HCEC 1CT (cell line): ENCODE measurements at places on chromosomes 12 and 14.
A peak's percentile ranks its signal among the peaks of the same experiment; 100 is the strongest.

DNA sequence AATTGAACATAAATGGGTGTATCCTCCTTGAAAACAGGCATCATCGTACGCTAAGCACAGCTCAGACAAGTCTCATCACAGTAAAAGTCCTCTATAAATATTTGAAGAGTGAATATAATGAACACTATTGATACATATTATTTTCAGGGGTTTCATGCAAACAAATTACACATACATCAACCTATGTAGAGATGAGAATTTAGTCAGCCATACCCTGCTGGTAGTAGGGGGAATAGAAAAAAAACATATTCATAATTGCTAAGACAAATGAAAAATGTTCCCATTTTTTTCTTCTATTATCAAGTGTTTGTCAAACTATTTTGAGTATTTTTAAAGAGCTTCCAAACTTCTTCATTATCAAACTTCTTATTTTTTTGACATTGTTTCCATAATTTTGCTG, 205.6 kb upstream of the SOX5 start:
- DNase-seq, result no peak

GRCh38 chr14:59656473-59656872, 79.9 kb upstream of the CCDC175 start:
- DNase-seq, result no peak

DNA sequence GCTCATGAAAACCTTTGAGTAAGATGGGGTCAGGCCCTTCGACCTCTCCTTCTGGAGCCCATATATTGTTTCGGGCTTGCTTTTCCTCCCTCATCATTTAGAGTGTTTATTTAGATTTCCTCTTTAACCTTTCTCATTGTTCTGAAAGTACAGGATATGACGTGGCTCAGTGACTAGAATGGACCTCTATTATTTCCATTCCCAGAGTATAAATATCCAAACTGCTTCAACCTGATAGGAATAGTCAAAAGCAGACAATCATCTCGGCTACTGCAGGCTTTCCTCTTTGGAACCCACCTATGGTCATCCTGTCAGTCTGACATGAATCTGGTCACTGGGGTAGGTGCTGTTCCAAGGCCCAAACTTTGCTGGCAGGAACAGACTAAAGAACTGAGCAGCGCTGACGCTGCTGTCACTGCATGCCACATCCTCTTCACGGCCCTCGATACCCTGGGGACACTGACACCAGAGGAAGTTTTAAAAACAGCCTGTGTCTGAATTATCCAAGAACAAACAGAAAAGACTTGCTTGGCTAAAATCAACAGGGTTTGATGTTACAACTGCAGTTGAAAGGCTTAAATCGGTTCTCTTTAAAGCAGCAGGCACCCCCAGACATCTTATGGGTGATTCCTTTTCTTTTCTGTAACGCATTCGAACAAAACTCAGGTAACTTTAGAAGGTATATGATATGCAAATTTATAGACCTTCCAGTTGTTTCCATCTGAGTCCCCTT, 5.0 kb upstream of the DDX47 start:
- peak; percentile 25 for DNase-seq

GRCh38 chr12:55746913-55747231, 4.0 kb downstream of the GDF11 start:
- no peak for DNase-seq

DNA sequence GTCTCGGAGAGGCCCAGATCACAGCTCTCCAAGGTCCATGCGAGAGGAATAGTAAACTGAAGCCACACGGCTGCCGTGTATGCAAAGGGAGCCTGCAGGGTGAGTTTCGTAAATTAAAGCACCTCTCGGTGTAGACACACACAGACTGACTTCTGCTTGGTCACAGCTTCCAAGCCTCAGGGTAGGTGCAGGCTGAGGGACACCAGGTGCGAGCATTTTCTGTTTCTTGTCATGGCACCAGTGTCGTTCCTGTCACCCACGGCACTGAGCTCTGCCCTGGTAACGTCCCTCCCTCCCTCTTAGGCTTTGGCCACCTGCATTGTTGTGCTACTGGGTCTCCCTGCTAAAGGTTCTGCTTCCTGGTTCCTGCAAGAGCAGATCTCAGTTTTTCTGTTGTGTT, 76.2 kb upstream of the DYNC1H1 start:
- no peak for DNase-seq

DNA sequence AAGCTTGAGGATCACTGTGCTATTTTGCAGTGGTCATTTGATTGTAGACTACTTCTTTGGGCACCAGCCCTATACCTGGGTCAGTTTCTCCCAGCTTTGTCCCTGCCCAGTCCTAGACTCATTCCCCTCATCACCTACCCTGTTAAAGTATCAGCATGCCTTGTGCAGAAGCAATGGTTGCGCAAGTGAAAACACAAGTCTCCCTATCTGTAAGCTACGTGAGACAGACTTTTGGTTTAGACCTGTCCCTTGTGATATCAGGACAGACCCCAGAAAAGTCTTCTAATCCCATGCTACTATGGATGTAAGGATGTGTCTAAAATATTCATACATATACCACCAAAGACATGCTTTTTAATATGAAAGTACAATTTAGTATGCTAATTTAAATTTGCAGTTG, 88.8 kb upstream of the ATP2B1 start:
- DNase-seq, result no peak

DNA sequence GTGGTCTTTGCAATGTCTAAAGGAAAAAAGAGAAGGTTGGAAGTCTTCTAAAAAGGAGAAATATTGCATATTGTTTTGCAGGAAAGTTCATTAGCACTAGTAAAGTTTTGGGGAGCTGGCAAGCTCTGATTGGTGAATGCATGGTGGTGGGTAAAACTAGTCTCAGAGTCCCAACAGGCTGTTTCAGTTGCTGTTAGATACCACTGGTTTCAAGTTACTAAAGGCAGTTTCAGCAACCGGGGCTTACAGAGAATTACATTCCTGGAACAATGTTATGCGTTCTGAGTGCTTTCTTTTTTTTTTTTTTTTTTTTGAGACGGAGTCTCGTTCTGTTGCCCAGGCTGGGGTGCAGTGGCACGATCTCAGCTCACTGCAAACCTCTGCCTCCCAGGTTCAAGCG, 208.2 kb downstream of the EPS8 start:
- DNase-seq, result peak; percentile 63

DNA sequence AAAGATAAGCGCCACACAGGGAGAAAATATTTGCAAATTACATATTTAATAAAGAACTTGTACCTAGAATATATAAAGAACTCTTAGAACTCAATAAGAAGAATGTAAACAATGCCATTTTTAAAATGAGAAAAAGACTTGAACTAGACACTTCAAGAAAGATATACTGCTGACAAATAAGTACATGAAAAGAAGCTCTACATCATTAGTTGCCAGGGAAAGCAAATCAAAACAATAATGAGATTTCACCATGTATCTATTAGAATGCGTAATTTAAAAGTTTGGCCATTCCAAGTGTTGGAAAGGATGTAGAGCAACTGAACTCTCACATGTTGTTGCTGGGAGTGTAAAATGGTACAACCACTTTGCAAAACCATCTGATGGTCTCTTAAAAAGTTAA, 6.9 kb upstream of the CLEC4E start:
- DNase-seq, result no peak

- DNase-seq, result no peak
Observed at GRCh38 chr14:57870686-57871457, 5.0 kb upstream of the SLC35F4 start.

DNA sequence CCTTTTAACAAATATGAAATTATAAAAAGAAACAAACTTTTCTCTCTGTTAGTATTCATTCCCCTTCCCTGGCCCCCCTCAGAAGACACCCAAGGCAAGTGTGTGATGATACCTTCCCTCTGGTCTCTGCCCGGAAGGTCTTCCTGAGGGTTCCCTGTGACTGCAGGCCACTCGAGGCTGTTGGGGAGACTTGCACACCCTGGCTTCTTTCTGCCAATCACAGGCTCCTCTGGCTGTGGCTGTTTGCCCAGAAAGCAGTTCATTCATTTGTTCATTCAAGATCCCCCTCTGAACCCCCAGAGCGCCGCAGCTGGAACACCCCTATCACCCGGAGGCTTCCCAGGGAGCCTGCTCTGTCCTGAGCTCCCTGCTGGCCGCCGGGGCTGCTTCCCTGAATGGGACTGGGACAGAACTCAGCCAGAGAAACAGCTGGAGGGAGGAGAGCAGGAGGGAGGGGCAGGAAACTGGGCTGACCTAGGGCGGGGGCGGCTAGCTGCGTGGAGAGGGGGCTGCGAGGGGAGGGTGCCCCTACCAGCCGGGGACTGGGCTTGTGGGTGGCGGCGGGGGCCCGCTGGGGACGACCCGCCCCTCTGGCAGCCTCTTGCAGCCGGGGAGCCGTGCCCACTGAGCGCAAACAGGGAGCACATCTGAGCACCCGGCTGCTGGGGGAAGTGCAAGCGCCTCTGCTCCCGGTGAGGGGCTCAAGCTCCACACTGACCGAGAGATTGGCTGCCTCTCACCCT, at the start of gene CMKLR1:
CMKLR1 (minus strand) TSS at position 397 of the 743 bp plus-strand sequence. CDS start 45,720 bp downstream, outside the sequence.
- DNase-seq, result no peak

DNA sequence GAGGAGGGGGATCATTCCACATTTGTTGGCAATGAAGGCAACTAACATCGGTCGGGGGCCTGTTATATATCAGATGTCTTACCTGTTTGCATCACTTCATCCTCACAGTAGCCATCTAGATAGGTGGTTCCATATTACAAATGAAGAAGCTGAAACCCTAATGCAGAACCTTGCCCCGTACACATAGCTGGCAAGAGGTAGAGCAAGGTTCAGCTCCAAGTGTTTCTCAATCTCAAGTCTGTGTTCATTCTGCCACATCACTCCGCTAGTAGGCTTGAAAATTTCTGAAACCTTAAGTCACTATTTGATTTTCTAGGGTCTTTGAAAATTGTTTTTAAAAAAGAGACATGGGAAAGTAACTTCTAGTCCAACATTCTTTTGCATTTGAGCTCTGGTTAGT, 17.0 kb downstream of the AVPR1A start:
- DNase-seq, result no peak

DNA sequence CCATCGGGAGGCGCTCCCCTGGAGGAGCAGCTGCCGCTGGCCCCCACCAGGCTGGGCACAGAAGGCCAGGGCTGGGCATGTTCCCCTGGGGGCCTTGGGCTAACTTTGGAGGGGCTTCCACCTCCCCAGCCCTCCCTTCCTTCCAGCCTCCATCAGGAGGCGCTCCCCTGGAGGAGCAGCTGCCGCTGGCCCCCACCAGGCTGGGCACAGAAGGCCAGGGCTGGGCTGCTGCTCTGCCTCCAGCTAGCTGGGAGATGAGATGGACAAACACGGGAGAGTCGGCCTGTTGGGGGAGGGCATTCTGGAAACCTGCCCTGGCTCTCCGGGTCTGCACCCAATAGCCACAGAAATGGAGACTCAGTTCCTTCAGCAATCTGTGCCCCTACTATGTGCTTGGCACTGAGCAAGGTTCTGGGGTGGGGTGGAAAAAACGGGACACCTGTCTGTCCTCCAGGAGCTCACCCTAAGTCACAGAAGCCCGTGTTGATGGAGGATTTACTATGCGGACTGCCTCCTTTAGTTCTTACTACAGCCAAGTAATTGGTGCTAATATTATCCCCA, 39.0 kb upstream of the CORO1C start:
- DNase-seq, result no peak

- DNase-seq, result no peak
Observed at GRCh38 chr12:89721291-89721987, 12.8 kb upstream of the ATP2B1 start.

- DNase-seq, result peak; percentile 89
Observed at GRCh38 chr12:2877047-2877952, at the start of the genes FOXM1 and RHNO1. TSS of gene FOXM1 (minus strand) at chr12:2877174. CDS start at chr12:2874478, 2,696 bp downstream. TSS of gene RHNO1 (plus strand) at chr12:2877223. CDS start at chr12:2885367, 8,144 bp downstream.

DNA sequence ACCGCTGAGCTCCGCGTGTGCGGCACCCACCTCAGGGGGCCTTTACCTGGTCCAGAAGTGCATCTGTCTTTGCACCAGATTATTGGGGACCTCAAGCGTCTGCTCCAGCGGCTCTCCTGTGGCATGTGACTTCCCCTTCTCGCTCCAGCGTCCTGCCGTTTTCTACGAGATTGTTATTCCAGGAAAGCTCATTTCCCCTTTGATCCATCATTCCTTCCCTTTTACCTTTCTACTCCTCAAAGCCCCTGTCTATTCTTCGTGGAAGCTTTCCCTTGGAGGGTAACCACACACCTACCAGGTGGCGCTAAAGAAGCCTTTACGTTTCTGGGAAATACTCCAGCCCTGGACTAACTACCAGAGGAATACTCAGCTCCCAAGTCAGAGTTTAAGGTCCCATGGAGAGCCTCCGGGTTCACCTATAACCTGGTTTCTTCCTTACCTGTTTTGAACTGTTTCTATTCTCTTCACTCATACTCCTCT, 1.5 kb downstream of the FKBP4 start:
- DNase-seq, result no peak

DNA sequence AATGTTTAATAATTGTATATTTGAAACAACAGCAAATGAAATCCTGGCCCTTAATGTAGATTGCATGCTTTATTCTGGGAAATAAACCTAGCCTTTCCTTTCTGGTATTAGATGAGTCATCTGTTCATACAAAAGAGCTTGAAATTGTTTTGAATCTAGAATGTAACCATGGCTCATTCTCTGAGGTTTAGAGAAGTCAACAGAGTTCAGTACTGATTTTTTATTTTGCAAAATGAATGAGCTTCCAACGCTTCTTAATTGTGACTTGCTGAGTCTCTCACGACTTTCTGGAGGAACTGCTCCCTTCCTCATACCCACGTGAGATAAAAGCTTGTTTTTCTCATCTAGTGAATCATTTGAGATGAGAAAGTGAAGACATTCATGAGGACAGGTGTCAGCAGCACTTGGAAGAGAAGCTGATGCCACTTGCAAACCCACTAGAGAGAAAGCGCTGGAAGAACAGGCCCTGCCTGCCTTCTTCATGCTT, 509.6 kb downstream of the VRK1 start:
- DNase-seq, result no peak

DNA sequence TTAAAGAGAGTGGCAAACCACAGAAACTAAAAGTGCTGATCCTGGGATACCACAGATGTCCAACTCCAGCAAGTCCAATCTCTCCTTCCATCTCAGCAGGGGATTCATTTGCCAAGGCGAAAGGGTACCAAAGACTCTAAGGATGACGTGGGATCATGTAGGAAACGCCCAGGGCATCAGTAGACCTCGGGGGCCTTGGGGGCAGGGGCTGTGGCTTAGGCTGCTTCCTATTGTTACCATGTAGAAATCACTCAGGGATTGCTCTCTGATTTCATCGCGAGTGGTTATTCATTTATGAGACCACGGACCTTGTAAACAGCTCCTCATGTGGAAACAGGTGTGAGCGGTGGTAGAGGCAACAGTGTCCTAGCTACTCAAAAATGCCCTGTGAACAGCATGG, 149.3 kb upstream of the FKBP4 start:
- no peak for DNase-seq

DNA sequence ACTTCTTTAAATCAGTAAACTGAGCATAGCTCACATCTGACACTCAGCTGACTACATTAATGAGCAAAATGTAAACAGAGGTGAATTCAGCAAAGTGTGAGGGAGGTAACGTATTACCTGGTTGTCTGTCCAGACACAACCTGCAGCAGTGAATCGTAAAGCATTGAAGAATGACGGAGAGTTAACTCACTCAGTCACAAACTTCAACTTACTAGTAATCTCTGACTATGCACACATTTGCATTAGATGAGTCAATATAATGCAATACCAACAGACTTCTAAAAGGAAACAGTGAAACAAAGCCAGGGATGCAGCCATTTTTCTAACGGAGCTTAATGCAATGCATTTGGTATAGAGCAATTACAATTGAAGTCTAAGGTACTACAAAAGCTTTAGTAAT, 40.0 kb downstream of the STX2 start:
- peak; percentile 53 for DNase-seq
